ENCODE measurements at places on chromosomes 2 and 18. TPM values are rescaled to one million over a fixed set of nuclear protein-coding genes. Genes with fewer than 3 reads are reported as not detected.

Gene NPAS2
- total RNA-seq, result 12.9 TPM

Gene RESP18
- total RNA-seq, result not detected

Gene TUBA3E
- total RNA-seq, result not detected

Gene SATB2
- 0.30 TPM for total RNA-seq

Gene HAAO
- not detected for total RNA-seq

Gene AQP12B
- not detected for total RNA-seq

Gene LRATD1
- 8.1 TPM for total RNA-seq

Gene SLC5A7
- total RNA-seq, result not detected

Gene SDC1
- total RNA-seq, result 1,658 TPM

Gene DOCK10
- total RNA-seq, result 0.16 TPM

Gene TMEFF2
- total RNA-seq, result 0.08 TPM

Gene TLX2
- 0.08 TPM for total RNA-seq

Gene ITGAV
- total RNA-seq, result 123 TPM

Gene DSG2
- total RNA-seq, result 73.2 TPM

Gene OR6B2
- total RNA-seq, result not detected
